ENCODE measurements at places on chromosomes 3 and 15.

GRCh38 chr15:95718441-95718840 is 612.1 kb upstream of the NR2F2 start:
- DNase-seq: no peak

DNA sequence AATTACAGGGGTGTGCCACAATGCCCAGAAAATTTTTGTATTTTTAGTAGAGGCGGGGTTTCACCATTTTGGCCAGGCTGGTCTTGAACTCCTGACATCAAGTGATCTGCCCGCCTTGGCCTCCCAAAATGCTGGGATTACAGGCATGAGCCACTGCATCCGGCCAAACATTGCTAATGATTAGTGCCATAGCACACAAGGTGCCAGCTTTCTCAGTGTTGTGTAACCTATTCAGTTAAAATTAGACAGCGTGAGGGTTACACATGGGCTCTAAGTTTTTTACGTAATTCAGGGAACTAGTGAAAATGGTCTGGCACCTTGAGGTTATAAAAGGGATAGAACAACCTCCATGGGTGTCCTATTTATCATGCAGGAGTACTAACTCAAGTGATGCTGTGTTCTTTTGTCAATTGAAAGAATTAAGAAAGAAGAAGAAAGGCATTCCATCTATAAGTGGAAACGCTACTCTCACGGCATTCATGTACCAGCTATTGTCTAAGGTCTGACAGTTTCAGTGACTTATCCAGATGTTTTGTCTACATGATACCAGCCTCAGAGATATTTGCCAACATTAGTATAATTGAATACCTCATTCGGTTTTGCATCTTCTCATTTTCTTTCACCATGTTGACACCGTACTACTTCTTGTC is 84.7 kb downstream of the EOMES start:
- DNase-seq: no peak

- no peak for DNase-seq
Measured at GRCh38 chr3:5709714-5710113, 522.2 kb downstream of the EDEM1 start.

GRCh38 chr3:54858093-54858785 is 69.6 kb downstream of the LRTM1 start:
- no peak for DNase-seq

GRCh38 chr3:193847402-193847801 is 254.4 kb downstream of the OPA1 start:
- DNase-seq: no peak

- no peak for DNase-seq
Measured at GRCh38 chr15:47824147-47824546, 106.8 kb downstream of the SEMA6D start.

DNA sequence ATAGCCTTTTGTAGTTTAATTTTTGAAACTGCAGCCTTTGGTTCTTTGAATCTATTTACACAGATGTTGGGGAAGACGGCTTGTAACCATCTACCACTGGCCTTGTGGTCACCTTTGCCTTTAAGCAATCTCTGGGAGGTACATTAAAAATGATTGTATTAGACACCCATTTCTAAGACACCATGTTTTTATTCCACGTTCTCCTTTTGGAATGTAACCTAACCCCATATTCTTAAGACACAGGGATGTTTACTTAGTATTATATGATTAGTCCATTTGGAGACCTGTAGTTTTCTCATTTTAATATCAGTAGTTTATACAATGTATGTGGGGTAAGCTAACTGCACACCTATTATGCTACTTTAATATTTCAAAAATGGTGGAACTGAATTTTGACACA is 175.1 kb upstream of the PLSCR5 start:
- no peak for DNase-seq

DNA sequence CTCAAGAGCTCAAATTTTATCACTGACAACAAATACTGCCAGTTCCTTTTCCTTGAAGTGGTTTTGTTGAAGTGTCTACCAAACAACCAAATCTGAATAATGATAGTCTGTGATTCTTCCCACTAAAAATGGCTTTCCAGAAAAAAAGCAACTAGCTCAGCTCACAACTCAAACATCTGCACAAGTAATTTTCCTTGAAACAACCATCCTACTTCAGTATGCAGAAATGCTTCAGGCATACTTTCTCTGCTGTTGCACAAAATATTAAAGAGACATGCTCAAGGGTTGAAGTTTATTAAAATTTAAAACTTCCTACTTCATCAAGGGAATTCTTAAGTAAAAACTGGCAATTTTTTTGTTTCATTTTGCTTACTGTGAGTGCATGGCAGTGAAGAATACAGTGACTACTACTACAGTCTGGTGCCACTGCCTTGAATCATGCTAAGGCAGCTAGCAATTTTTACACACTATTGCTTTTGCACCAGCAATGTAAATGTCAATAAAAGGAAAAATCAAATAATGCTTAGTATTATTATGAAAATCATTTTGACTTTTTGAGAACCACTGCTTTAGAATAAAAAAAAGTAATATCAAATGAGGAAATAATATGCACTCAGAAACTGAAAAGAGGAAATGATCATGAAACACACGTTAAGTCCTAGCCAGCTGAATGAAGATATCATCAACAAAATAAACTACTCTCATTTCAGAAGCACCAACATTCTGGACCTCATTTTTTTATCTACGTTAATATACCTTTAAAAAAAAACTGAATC is 33.6 kb downstream of the VPS13C start:
- DNase-seq: no peak

- DNase-seq: no peak
Measured at GRCh38 chr3:11467875-11468274, 175.8 kb downstream of the VGLL4 start.

DNA sequence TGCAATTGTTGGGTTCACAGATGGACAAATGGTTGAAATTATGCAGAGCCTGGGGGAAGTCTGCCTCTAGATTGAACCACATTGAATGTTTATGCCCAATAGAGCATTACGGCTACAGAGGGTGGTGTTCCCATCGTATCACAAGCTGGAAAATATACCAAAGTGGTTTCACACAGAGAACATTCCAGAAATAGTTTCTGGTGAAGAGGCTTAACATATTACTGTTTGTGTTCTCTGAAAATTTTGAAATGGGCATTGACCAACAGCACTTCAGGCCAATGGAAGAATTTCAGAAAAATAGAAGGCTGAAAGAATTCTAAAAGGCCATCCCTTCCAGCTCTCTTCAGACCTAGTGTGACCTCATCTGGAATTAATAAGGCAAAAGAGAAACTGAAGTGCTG is 203.9 kb downstream of the NEK10 start:
- DNase-seq: no peak

- DNase-seq: no peak
Measured at GRCh38 chr15:98581715-98582114, 66.6 kb upstream of the IGF1R start.

DNA sequence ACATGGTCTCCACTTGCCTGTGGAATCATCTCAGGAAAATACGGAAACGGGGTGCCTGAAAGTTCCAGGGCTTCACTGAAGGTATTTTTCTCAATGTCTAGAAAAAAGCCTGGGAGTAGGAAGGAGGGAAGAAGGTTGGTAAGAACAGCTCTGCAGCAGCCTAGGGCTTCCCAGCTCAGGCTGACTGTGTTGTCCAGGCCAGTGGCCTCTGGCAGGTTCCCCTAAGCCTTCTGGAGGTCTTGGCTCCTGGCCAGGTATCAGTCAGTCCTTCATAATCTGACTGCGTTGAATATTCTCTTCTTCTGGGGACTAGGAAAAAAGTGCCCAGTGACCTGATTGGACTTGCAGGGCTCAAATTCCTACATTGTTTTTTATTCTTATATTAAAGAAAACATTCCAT is 38.6 kb downstream of the SSR3 start:
- no peak for DNase-seq

DNA sequence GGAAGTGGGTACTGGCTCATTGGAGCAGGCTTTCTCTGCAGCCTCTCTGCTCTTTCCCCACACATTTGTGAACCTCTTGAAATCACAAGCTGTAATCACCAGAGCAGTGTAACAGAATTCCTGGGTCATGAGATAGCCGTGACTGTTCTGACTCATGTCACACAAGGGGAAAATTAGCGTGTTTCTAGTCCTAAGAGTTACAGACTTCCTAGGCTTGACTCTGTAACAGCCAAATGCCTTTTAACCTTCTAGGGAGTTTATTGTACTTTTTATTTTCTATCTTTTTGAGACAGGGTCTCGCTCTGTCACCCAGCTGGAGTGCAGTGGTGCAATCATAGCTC is 54.7 kb upstream of the TRAK1 start:
- no peak for DNase-seq

DNA sequence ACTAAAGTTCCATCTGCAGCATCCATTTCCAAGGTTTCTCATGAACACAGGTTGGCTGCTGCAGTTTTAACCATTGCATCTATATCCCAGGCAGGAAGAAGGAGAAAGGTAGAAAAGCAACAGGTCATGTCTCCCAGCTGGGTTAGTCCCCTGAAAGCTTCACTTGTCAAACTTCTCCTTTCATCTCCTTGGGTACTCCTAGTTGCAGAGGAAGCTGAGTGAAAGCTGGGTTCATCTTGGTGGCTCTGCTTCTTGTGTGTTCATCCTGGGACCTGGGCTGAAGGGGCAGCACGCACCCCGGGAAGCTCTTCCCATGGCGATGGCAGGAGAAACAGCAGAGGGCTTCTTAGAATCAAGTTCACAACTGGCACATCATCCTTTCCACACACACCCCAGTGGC is 61.3 kb upstream of the NR2C2 start:
- no peak for DNase-seq

DNA sequence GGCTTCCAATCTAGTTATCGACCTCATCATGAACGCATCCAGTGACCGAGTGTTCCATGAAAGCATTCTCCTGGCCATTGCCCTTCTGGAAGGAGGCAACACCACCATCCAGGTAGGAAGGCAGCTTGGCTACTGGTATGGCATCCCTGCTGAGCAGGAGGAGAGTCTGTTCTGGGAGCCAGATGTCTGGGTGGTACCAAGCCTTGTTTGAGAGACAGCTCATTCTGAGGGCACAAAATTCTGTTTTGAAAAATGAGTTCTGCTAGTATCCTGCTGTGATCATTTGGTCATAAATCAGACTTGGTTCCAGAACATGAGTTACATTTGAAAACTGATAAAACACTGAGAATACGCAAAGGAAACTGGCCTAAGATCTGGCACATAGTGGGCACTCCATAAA is 242.1 kb downstream of the ITPR1 start:
- DNase-seq: no peak

GRCh38 chr3:171169866-171170265 is 143.3 kb upstream of the SLC2A2 start:
- no peak for DNase-seq

DNA sequence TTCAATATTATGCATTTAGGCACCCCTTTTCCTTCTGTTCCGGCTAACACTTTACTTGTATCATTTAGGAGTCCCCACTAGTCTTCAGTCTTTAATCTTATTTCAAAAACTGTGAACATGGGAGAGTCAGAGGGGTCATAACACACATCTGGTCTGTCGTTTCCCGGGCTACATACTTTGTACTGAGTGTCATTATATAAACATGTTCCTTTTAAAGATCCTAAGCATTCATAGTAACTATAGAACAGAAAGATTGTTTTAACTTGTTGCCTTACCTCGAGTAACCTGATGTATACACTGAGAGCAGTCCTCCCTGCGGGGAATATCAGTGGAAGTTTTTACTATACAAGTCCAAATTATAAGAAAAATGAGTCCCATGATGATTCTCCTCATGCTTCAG is 78.2 kb upstream of the VEPH1 start:
- no peak for DNase-seq

DNA sequence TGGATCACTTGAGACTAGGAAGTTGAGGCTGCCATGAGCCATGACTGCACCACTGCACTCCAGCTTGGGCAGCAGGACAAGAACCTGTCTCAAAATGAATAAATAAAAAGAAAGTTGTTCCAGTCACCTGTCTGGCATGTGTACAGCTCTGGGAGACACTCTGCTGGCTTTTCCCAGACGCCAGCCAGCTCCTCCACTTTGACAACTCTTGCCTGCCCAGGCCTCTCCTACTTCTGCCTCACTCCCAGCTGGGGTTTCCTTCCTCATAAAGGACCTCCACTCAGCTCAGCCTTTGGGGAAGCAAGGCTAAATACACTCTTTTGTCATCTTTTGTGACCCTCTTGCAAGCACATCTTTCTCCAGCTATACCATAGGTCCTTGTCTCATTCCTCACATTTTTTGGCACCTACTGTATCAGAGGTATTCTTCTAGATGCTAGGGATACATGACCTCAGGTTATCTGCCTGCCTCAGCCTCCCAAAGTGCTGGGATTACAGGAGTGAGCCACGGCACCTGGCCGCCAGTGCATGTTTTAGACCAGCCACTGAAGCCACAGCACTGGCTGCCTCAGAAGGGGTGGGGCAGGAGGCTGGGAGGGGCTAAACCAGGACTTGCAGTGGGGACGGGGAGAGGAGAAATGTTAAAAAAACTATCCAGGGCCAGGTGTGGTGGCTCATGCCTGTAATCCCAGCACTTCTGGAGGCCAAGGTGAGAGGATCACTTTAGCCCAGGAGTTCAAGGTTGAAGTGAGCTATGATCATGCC is 10.0 kb upstream of the ELP6 start:
- DNase-seq: no peak

GRCh38 chr3:130509008-130509407 is 8.0 kb upstream of the COL6A6 start:
- DNase-seq: no peak

DNA sequence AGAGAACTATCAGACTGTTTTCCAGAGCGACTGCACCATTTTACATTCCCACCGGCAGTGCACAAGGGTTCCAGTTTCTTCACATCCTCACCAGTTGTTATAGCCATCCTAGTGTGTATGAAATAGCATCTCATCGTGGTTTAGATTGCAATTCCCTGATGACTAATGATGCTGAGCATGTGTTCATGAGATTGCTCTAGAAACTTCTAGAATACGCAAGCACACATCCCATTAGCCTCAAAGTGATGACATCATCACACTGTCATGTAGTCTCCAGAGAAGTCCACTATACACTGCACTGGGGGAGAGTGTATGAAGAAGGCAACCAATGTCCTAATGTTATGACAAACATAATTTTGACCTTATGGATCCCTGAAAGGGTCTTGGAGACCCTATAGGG is 30.1 kb downstream of the FBLN2 start:
- no peak for DNase-seq

DNA sequence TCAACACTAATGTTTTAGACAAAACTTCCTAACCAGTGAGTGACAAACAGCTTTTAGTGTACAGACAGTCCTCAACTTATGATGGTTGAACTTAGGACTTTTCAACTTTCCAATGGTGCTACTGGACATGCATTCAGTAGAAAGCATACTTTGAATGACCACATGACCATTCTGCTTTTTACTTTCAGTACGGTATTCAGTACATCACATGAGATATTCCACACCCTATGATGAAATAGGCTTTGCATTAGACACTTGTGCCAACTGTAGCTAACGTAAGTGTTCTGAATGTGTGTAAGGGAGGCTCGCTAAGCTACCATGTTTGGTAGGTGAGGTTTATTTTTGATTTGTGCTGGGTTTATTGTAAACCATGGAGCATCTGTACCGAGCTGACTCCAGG is 113.7 kb downstream of the WNT7A start:
- no peak for DNase-seq

Measured in GM19239 (cell line).